ENCODE measurements at places on chromosomes 6 and 20.

- no peak for DNase-seq
Measured at GRCh38 chr6:110520992-110521543, 44.7 kb upstream of the SLC22A16 start.

GRCh38 chr6:130852844-130853554 lies 25.8 kb downstream of the SMLR1 start:
- DNase-seq: no peak

DNA sequence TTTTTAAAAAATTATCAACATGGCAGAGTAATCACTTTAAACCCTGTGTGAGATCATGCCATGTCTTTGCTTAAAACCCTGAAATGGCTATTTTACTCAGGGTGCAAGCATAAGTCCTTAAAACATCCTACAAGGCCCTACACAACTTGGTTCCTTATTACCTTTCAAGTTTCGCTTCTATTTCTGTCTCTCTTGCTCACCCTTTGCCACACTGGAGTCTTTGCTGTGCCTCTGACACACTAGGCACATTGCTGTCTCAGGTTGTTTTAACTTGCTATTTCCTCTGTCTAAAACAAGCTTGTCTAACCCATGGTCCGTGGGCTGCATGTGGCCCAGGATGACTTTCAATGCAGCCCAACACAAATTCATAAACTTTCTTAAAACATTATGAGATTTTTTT lies 55.6 kb downstream of the KIAA0408 start:
- no peak for DNase-seq

DNA sequence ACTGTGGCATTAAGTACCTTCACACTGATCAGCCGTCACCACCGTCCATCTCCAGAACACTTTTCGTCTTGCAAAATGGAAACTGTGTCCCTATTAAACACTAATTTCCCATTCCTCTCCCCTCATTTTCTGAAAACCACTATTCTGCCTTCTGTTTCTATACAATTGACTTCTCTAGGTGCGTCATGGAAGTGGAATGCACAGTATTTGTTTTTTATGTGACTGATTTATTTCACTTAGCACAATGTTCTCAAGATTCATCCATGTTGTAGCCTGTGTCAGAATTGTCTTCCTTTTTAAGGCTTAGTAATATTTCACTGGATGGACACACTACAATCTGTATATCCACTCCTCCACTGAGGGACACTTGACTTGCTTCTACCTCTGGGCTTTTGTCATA lies 53.8 kb upstream of the PDE10A start:
- no peak for DNase-seq

DNA sequence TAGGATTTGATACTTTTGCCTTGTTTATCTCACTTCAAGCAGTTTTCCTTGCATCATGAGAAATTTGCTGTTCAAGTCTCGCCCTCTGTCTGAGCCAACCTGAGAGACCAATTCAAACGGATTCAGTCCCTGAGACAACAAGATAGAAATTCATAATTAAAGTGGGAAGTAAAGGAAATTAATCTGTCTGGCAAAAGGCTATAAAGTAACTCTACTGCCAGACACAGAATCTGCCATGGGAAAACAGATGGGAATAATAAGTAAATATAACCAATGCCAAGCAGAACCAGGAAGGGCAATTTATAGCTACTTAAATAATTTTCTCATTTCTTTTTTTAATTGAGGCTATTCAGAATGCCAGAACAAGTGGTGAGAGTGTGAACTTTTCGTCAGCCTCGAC lies 239.6 kb downstream of the TFAP2C start:
- no peak for DNase-seq

GRCh38 chr20:62782893-62783278 lies 13.4 kb upstream of the MRGBP start:
- no peak for DNase-seq

DNA sequence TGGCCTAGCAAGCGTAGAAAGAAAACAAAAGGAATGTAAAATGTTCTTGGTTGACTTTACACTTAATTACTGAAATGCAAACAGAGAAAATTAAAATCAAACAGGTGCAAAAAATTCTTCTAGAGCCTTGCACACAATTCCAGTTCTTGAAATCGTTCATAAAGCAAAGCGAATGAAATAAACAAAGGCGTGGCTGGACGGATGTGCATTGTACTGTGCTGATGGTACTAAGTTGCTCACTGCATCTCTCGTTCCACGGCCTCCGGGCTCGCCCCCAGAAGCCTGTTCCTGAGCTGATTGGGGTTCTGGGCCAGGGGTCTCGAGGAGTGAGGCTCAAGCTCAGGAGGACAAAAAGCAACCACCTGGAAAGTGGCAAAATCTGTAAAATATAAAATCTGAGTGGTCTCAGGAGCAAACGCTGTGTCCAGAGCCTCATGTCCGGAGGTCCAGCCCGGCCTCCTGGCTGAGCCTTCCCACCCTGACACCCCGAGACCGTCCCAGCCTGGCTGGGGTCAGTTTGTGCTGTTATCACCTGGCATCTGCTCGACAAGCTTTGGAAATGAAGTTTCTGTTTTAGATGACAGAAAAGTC lies 71.3 kb downstream of the TTLL2 start:
- DNase-seq: no peak

DNA sequence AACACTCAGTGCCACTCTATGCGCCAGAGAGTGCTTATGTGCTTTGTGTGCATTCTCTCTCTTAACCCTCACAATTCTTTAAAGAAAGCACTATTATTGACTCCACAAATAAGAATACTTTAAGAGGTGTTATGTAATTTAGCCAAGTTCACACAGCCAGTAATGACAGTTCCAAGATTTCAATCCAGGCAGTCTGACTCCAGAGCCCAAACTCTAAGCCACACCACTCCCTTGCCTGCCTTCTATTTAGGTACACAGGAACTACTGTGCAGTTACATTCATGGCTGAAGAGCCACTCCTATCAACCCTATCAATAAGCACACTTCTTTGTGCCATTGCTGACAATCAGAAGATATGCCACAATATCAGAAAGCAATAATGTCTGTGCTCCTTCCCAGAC lies 93.3 kb downstream of the PTPRK start:
- no peak for DNase-seq

DNA sequence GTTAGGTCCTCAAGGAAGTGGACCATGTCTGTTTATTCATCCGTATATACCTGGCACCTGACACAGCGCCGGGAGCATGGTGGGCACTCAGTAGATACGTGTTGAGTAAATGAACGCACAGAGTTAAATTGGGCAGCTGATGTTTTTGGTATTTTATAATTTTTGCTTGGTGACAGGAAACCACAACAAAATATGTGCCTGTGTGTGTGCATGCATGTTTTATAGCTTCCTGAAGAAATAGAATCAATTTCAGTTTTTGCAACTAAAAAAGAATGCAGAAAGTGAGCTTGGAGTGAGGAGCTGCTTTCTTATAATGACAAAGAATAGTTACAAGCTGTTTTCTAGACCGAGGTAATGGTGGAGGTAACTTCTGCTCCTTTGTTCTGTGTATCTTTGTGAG lies 91.4 kb downstream of the PLCB4 start:
- no peak for DNase-seq

DNA sequence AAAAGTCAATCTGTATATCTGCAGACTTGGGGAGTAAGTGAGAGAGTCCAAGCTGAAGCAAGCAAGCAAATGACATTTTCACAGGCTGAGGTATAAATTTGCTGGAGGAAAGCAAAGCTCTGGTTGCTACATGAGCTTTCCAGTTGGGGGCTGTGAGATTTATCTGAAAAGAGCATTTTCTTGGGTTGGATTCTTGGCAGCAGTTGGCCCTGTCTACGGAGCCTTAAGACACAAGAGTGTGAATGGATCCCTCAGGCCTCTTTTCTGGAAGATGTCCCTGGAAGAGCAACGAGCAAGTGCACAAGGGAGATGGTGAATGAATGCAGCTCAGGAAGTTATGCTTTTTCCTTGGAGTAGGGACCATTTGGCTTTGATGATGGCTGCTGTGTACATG lies 30.8 kb downstream of the ISM1 start:
- DNase-seq: no peak

- DNase-seq: no peak
Measured at GRCh38 chr20:18683839-18684238, 96.0 kb downstream of the DTD1 start.

DNA sequence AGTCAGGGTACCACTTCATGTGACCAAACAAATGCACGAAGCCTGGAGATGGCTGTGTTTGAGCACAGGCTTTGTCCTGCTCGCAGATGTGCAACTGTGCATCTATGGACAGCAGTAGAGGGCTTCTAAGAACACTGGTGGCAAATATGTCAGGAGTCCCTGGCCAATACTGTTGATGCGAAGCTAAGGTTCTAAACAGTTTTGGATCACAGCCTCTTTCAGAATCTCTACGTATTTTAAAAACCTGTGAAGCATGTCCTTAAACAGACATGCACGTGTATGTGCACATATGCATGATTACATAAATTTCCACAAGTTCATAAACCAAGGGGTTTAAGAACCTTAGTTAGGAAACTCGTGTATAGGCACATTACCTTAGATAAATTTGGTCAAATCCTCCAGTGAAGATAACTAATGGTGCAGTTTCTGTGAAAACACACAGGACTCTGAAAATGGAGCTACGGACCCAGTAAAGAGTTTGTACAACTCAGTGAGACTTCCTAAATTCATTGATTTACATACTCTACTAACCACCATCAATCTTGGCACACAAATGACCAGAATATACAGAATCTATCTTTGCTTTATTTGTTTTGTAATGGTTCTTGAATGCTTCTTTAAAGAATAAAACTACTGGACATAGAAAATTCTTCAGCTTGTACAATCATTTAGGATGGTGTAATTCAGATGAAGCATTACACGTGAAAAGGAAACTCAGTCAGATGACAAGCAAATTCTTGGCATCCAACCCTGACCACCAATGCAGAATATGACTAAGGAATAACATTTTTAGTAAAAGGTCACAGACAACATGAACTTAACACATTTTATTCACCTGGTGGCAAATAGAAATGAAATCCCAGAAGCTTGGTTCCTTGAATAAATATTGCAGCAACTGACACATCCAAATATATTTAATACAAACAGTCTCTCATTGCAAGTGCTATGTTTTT lies 27.4 kb downstream of the KCNQ5 start:
- peak; percentile 5 for DNase-seq

- DNase-seq: no peak
Measured at GRCh38 chr20:1898482-1899240, 3.5 kb downstream of the SIRPA start.

- DNase-seq: no peak
Measured at GRCh38 chr6:24052590-24052961, 73.4 kb upstream of the NRSN1 start.

- DNase-seq: no peak
Measured at GRCh38 chr6:138507977-138508675, 8.8 kb upstream of the NHSL1 start.

- no peak for DNase-seq
Measured at GRCh38 chr20:47167846-47168245, 188.7 kb downstream of the ZMYND8 start.

GRCh38 chr6:35564733-35565132 lies 52.0 kb upstream of the TULP1 start:
- no peak for DNase-seq

- DNase-seq: no peak
Measured at GRCh38 chr20:32034581-32035425, 17.2 kb upstream of the HCK start.

DNA sequence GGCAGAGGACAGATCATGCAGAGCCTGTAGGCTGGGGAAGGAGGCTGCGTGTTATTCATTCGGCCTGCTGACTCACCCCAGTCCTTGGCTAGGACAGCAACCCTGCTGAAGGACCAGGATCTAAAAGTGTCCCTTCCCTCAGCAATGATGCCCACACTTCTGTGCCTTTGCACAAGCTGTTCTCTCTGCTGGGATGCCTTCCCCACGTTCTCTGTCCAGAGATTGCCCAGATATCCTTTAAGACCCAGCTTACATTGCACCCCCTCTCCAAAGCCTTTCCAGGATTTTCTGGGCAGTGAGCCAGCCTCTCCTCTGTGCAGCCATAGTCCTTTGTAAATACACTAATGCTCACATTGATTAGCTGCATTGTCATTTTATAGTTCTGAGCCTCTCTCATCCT lies 99.3 kb upstream of the CHD6 start:
- peak; percentile 36 for DNase-seq

DNA sequence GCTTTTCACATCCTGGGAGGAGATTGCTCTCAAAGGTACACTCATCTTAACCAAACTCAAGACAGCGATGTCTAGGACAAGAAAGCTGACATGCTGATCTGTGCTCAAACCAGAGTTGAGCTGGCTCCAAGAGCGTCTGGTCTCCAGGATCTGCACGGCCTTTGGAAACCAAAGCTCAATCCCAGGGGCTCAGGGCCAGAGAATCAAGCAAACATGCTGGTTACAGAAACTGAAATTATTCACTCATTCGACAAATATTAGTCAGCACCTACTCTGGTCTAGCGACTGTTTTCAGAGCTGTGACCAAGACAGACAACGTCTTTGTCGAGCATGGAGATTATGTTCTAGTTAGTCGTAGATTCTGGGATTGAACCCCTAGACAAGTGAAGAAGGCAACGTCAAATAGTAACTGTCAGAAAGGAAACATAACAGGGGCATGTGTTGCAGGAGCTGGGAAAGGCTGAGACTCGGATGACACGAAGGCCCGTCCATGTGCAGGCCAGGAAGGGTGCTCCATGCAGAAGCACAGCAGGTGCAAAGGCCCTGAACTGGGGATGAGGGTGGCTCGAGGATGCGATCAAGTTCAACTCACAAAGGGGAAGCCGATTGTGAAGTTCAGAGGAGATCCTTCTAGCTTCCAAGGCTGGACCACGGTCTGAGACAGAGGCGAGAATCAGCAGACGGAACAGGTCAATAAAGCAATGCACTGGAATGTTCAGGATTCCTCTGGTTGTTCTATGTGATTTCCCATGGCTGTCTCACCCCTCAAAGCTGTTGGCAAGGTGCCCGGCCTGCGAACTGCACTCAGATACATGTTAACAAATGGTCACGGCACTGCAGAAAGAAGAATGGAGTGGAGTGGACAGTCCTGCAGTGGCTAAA lies 12.5 kb upstream of the PCK1 start:
- DNase-seq: no peak

GRCh38 chr6:70954750-70955149 lies 2.1 kb downstream of the B3GAT2 start:
- DNase-seq: no peak

DNA sequence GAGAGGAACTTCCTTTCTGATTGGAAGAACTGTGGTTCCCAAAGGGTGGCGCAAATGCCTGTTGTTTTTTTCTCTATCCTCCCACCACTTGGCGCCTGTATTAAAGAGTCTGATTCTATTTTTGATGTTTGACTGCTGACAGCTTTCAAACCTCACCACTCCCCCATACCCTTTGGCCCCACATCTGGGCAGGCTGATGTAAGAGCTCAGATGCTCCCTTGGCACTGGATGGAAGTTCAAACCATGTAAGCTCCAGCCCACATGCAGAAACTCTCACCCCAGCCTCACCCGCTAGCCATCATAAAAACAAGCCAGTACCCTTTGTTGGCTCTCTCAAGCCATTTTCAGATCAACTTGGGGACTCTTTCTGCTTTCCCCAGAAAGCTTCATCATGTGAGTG lies 20.0 kb upstream of the TMEM14A start:
- no peak for DNase-seq

DNA sequence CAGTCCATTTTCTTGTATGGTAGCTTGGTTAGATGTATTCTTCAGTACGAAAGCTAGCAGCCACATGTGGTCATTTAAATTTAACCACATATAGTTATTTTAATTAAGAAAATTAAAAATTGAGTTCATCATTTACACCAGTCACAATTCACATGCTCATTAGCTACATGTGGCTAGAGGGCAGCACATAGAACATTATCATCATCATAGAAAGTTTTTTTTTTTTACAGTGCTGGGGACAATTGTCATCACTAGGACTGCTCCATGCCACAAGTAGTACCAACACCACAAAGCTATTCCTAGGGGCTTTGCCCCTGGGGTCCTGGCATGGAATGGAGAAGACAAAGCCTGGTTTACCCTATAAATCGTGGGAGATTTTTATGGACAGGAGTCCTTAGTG lies 30.5 kb downstream of the PLCB4 start:
- no peak for DNase-seq
